Testis (tissue), 5 donors: ENCODE measurements at places on chromosomes 1 and 21. TPM values are rescaled to one million over a fixed set of nuclear protein-coding genes. Genes with fewer than 3 reads are reported as not detected.

- DNase-seq: peak; percentile 40
Measured at GRCh38 chr1:46466477-46467182, 23.0 kb upstream of the DMBX1 start.

- no peak for DNase-seq
Measured at GRCh38 chr1:19412654-19413053, 72.7 kb downstream of the CAPZB start.

- DNase-seq: no peak
Measured at GRCh38 chr1:3049164-3049563, 19.8 kb upstream of the PRDM16 start.

GRCh38 chr1:234897754-234898454, 230.7 kb downstream of the TOMM20 start:
- no peak for DNase-seq

- DNase-seq: no peak
Measured at GRCh38 chr1:15968172-15968571, 7.7 kb downstream of the ZBTB17 start.

GRCh38 chr21:42145569-42146272, 73.2 kb upstream of the ABCG1 start:
- peak; percentile 69 for DNase-seq

The AMY2A gene
- polyA plus RNA-seq: 0.63 TPM
